Frontal cortex (tissue), 4 donors: ENCODE measurements at places on chromosomes 16 and 17. TPM values are rescaled to one million over a fixed set of nuclear protein-coding genes. Genes with fewer than 3 reads are reported as not detected.

DNAAF8 gene
- 1.2 TPM for total RNA-seq

FKBP10 gene
- 9.0 TPM for total RNA-seq

KRT36 gene
- not detected for total RNA-seq

HEATR9 gene
- total RNA-seq: not detected

KRTAP16-1 gene
- total RNA-seq: not detected

KRTAP2-3 gene
- not detected for total RNA-seq
